NCI-H1417 treated with DMSO at 0.1 percent for 48 hours (cell line): ENCODE measurements at places on chromosomes 12 and 14.

- DNase-seq = no peak
Measured at GRCh38 chr12:89351489-89352241, 636 bp downstream of the DUSP6 start.

DNA sequence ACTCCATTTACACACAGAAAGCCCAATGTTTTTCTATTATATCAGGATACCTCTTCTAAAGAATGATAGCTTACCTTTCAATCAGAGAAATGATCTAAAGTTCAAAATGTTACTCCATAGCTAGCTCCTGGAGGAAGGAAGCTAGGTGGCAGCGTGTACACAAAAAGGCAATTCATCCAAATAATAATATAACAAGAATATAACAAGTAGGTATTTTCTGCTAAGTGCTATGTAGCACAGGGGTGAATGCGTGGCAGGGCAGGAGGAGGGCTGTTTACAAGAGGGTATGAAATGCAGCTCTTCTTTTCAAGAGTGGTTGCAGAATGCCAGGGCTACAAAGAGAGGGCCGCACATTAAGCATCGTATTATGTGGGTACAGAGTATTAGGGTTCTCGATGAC, 663 bp upstream of the SNAPC1 start:
- no peak for DNase-seq

GRCh38 chr12:27193106-27193505, 51.0 kb upstream of the STK38L start:
- DNase-seq = no peak

- no peak for DNase-seq
Measured at GRCh38 chr14:68722968-68723566, 69.8 kb downstream of the ZFP36L1 start.

DNA sequence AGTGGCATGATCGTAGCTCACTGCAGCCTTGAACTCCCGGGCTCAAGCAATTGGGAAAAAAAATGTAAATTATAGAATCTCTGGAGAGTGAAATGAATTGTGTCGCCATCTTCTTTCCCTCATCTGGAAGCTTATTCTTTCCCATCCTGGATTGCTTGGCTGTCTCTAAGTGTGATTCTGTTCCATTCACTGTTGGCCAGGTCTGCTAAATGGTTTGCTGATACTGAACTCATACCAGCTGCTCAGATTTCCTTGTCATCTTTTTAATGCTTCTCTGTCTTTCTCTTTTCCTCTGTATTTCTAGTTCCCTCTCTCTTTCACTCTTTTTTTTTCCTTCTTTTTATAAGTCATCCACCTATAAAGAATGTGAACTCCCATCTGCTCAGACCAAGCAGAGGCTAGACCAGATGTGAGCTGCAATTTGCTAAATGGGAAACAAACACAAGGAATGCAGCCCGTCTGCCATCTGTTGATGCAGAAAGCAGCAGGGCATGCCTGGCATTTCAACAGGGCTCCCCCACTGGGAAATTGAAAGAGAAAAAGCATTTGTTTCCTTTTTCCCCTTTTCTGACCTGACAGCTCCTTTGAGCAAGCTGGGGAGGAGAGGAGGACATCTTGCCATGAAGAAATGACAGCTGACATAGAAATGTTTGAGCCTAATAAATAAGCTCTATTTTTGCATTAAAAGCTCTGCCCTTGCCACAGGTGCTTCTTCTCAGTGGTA, 1823.6 kb upstream of the FLRT2 start:
- DNase-seq = no peak

DNA sequence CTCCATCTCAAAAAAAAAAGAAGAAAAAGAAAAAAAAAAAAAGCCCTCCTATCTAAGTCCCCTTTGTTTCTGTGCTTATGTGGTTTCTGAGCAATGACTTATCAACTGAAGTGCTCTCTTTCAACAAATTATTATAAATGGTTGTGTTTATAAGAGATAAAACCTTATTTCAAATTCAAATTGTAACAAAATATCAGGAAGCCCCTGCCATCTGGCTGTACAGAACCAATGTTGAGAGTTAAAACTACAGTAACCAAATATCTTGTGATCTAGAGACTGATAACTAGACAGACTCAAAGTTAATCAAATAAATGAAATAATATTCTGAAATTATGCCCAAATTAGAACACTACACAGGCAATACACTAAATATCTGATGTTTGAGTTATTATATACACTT, 143.0 kb upstream of the CPNE8 start:
- DNase-seq = no peak

DNA sequence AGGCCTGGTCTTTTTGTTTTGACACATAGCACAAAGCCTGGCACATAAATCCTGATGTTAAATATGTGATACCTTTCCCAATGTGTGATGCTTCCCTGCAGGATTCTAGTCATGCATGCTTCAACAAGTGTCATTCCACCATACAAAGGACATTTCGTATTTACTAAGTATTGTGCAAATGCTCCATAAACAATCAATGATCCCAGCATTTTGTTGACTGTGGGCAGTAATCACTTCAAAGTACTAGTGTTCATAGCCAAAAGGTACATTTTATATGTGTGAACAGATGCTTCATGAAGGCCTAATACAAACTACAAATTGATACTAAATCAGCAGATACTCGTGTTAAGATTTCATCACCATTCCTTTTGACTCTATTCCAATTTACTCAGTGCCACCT, 4.4 kb downstream of the CCNB1IP1 start:
- no peak for DNase-seq

- DNase-seq = no peak
Measured at GRCh38 chr12:131918311-131919050, 10.6 kb upstream of the PUS1 start.

DNA sequence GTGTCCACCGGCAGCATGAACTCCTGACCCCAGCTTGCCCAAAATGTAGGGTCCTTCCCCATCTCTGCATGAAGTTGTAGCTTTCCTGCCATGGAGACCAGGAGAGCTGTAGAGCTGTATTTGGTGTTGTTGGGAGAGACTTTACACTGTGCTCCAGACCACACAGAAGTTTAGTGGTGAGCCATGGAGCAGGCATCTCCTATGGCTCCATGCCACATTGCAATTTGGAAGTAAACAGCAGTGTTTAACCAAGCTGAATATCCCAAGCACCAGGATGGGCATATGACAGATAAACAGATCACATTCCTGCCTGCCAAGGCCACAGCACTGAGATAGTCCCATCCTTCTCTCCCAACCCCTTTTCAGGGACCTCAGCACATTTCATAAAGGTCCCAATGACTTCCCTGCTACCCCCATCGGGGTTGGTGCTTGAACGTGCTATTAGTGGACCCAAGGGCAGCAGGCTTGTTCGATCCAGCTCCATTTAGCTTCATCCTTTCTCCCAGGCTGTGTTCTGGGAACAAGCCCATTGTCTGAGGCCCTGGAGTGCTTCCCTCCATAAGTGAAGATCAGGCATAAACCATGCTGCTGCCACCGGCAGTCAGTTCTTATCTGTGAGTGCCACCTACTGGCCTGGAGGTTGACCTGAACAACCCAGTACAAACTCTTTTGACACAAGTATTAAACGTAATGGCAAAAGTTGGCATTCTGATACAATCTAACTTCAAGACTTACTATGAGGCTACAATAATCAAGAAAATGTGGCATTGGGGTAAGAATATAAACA, 172.3 kb upstream of the ATXN7L3B start:
- DNase-seq = no peak

DNA sequence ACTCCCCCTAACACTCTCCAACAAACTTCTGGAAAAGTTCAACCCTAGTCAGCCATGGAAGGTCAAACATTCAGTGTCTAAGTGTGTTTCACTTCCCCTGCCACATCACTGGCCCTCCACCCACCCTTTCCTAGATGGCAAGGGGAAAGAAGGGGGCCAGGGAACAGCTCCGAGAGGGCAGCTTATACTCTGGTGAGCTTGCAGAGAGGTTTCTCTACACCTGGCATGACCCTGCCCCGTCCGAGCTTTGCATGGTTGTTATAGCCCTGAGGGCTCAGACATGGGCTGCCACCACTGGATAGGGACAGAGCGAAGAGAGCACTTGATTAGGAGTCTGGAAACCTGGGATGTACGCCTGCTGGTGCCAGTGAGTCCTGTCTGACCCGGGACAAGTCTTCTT, 4.0 kb downstream of the ACVRL1 start:
- DNase-seq = no peak

DNA sequence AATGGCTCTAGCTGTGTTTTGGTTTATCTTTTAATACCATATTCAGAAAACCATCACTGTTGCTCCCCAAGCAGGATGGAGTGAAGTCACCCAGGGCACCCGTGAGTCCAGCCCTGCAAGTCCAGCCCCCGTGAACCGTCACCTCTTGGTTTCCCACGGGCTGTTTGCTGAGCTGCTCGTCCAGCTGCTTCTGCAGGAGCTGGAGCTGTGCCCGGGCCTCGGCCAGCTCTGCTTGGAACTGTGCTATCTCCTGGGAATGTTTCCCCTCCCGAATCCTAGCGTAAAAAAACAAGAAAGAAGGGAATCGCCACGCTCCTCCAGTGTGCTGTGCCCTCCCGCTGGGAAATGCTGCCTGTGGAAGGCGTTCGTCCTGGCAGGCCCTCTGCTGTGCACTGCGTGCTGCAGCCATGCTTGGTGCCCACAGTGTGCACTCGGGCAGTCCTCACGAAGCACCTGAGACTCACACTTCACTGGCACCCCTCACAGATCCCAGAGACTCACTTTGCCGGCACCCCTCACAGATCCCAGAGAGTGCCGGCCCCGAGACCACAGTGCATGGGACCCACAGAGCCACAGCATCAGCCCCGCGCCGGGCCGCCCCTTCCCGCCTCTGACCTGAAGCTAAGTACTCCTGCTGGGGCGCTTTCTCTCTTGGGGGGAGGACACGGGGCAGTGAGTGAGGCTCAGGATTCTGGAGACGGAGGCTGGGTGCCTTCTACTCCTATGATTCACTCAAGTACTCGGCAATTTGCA, 15.4 kb upstream of the ANKLE2 start:
- DNase-seq = no peak

- no peak for DNase-seq
Measured at GRCh38 chr12:109542876-109543275, 30.4 kb downstream of the MMAB start.

DNA sequence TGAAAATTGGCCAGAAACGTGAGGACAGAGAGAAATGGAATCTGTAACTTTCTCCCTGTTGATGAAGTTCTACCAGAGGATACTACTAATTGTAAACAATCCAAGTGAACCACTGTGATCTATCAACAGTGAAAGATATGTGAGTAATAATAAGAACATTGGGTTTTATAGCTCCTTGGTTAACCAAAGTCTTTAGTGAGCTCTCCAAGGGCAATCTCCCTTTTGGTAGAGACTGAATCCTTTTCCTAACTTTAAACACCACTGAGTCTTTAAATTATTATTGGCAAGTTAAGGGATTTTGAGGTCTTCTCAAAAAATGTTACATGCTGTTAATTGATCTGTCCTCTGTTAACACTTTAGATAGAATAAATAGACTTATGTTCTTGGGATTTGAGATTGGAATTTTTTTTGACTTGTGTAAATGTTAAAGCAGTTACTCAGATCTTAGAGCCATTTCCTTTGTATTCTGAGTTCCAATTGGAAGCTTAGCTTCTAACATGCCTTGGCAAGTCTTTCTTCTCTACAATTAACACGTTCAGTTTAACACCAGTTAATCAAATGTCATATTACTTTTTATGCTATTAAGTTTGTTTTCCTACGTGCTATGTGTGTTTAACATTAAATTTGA, 338.2 kb upstream of the DDHD1 start:
- DNase-seq = no peak

DNA sequence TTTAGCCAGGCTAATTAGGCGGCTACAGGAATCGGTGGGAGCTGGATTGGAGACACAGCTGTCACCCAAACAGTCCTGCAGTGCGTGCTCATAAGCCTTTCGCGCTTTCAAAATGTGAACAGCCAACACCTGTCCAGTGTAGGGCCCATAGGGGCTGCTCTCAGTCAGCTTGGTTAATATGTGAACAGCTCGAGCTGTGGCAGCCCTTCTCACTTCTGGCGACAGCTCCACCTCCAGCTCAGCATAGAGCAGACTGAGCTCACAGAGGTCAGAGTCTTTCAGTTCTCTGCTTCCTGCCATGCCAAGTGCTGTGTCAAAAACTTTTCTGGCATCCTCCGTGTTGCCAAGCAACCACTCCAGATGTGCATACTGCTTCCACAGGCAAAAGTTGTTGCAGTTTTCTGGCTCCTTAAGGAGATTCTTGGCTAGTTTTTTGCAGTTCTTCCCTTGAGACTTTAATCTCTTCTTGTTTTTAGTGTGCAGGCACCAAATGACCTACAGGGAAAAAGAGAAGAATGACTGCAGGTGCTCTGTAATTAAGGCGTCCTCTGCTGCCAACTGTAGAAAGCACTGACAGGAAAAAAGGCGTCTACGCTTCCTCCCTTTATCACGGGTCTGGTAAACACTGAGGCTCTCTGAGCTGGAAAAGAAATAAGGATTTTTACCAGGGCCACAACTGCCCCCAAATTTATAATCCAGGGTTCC, 32.5 kb downstream of the PSMC1 start:
- DNase-seq = no peak

- DNase-seq = no peak
Measured at GRCh38 chr14:22188318-22188717, 400.7 kb downstream of the DAD1 start.

GRCh38 chr12:33690562-33690961, 250.9 kb upstream of the SYT10 start:
- no peak for DNase-seq

DNA sequence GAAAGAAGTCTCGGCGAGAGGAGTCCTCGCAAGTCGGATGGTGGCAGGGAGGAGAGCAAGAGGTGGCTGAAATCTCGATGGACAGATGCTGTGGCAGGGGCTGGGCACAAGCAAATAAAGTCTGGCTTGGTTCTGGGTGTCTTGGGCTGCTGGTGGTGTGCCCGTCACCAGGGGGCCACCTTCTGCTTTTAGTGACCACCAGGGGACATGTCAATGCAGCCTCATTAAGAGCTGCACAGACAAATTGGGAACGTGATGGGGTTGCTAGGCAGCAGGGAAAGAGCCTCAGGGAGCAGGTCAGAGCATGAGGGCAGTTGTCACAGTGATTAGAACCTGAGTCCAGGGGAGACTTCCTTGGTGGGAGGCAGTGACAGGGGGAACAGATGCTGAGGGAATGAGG, 44.0 kb downstream of the LRRC74A start:
- no peak for DNase-seq

DNA sequence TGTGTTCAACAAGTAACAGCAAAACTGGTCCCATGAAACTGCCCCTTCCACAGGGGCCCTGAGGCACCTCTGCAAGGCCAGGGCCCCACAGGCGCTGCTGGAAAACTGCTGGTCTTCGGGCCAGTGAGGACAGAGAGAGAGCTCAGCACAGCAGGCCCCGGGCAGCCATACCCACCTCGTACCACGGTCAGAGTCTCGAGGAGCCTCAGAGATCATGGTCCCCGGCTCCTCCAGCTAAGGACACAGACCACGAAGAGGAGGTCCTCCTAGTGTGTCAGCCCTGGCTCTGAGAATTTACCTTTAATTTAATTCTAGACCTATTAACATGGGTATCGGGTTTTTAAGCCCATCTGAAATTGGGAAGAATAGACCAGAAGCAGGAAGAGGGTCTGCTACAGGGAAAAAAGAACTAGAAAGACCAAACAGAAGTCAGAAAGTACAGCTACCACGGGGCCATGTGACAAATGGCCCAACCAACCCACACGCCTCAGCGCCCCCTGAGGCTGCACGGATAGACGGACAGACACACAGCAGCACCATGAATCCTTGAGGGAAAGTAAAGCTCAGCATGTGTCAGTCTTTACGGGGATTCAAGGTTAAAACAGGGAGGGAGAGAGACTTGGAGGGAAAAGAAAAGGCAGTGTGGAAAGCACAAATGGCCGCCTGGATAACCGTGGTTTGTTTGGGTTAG, 22.9 kb downstream of the ANKRD9 start:
- DNase-seq = no peak
